ENCODE measurements at places on chromosomes 5 and 9.

DNA sequence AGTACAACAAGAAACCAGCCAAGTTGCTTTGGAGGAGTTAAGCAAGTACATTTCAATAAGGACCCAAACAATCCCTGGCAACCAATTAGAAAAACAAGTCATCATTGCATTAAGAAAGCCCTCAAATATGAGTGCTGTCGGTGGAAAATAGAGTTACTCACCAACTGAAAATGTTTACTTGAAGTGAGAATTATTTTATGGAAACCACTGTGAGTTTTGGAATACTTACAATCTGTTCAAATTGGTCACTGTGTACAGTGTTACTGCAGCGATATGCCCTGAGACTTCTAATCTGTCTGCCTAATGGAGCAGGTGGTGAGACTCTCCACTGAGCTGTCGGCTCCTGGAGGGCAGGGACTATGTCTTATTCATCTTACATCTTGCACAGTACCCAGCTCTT, 1073.2 kb upstream of the DMAC1 start:
- no peak for DNase-seq

- no peak for DNase-seq
Observed at GRCh38 chr9:106980551-106981101, 117.7 kb downstream of the ZNF462 start.

DNA sequence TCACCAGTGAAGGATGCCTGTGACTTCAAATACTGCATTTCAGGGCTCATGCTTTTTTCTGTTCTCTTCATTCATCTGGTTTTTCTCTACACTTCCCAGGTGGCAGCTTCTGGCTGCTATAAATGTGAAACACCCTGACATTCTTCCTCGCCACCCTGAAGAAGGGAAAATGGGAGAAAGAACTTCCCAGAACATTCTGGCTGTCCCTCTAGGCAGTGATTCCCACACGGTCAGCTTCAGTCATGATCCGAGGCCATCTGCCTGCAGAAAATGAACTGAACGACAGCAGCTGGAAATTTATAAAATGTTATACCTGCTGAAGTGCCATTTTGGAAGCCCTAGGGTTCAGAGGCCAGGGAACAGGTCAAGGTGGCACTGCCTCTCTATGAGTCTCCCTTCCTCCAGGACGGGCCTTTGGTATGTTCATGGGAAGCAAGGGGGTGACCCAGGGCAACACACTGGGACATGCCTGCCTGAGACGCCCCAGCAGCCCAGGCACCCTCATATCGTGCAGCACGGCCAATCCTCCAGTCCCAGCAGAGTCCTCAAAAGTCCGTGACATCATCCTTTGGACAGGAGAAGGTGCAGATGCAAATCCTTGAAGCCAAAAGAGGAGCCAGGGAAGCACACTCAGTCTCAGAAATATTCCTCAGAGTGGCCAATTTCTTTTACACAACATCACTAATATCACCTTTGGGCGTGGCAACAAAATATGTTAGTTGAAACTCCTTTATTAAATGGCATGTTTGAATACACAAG, 107.1 kb downstream of the SEMA5A start:
- DNase-seq: no peak

DNA sequence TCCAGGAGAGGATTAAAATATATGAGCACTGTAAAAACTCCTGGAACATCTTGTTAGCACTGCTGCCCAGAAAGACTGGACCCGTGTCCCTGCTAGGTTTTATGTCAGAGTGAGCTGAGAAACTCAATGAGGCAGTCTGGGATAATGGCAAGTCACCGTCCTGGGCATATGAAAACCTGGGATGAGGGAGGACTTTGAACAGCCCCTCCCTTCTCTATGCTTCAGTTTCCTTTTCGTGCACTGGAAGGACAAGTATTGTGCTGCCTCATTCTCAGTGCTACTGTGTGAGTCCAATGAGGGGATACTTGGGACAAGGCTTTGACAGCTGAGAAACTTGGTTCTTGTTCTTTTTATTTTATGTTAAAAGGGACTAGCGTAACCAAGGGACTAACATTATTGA, 143.0 kb upstream of the SHB start:
- DNase-seq: no peak

DNA sequence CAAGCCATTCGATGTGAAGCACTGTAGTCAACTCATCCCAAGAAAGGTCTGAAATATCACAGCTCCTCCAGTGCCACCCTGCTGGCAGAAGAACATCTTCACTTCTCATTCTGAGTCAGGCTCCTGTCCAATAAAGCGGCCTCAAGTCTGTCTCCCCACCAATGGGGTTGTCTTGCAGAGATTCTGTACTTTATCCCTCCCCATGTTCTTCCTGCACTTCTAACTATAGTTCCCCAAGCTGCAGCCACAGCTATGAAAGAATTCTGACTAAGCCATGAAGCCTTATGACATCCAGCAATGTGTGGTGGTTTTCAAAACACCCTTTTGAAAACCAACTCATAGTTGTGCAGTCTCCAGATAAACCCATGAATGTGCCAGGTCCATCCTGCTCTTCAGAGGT, 6.8 kb downstream of the MACROH2A1 start:
- no peak for DNase-seq

GRCh38 chr9:131972889-131973288, 106.8 kb downstream of the MED27 start:
- DNase-seq: no peak

GRCh38 chr9:108668191-108668937, 187.4 kb downstream of the ACTL7B start:
- no peak for DNase-seq

DNA sequence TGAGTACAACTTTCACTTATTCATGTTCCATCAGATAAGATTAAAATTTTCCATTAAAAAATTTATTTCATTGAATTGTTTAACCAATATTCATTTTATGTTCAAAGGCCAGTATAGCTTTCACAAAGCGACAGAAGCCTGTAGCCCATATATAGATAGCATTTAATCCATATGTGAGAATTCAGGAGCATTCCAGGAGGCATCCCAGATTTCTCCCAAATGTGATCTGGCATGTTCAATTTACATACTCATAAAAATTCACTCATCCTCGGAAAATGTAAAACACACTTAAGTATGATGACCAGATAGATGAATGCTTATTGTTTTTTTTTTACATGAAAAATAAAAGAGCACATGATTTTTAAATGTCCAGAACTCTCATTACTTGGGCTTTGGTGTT, 141.9 kb downstream of the MAPKAP1 start:
- no peak for DNase-seq

DNA sequence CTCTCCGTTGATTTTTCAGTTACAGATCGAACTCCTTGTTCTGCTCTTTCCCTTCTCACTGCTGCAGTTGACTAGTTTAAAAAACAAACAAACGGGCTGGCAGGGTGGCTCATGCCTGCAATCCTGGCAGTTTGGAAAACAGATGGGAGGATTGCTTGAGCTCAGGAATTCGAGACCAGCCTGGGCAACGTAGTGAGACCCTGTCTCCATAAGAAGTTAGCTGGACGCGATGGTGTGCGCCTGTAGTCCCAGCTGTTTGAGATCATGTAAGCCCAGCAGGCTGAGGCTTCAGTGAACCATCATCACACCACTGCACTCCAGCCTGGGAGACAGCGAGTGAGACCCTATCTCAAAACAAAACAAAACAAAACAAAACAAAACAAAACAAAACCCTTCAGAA, 51.4 kb upstream of the NCS1 start:
- DNase-seq: no peak

DNA sequence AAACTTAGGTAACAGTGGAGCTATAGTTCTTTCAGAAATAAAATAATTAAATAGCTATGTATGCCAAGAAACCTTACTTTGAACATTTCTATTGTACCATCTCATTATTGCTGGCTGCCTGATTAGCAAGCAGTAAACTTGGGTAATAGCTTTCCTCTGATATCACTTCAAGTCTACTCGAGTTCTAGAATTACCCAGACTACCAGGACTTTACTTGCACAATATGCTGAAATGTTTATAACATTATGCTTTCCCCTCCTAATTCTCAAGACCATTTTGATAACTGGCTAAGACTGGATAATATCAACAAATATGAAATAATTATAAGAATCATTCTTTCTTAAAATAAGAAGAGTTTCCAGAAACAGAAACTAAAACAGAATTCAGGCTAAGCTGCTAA, 512.6 kb downstream of the RAB3C start:
- no peak for DNase-seq

DNA sequence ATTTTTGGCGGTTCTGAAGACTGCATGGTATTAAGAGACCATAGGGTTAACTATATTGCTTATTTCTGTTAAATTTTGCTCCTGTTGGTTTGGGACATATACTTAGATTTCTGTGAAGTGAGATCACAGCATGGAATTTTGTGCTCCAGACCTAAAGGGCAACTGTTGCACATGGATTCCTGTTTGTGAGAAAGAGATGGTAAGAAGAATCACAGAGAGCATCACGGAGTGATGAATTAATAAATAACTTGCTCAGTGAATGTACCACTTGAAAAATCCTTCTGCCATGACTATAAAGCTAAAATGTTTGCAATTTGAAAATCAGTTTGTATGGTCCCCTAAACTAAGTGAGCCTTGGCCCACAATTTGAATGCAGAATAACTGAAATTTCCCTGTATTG, 4.5 kb downstream of the PSAT1 start:
- DNase-seq: no peak

GRCh38 chr5:149408252-149409099, 29.4 kb upstream of the IL17B start:
- DNase-seq: no peak

DNA sequence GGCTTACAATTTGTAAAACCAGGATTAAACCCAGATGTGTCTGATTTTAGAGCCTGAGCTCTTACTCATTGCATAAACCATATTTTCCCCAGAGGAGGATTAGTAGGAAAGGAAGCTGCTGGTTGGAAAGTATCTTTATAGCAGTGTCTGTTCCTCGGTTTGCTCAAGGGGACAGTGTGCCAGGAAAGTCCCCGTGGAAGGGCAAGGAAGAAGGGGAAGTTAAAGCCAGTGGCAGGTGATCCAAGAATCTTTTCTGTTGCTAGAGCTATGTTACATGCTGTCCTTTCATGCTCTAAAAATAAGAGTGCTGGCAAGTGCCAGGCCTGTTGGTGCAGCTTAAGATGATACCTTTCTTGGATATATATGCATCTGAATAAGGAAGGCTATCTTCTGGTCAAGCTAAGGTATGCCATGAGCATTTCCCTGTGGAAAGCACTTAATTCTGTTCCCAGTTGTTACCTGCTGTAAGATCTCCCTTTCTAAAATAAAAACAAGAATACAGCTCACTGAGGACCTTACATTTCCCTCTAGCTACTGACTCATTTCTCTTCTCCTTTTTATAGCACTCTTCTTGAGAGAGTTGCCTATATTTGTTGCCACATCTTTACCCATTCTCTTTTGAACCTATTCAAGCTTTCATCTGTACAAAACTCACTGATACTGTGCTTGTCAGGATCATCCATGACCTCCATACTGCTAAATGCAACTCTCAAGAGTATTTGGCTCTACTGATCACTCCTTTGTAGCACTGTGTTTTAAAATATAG, 8.0 kb downstream of the PDCD1LG2 start:
- DNase-seq: no peak

DNA sequence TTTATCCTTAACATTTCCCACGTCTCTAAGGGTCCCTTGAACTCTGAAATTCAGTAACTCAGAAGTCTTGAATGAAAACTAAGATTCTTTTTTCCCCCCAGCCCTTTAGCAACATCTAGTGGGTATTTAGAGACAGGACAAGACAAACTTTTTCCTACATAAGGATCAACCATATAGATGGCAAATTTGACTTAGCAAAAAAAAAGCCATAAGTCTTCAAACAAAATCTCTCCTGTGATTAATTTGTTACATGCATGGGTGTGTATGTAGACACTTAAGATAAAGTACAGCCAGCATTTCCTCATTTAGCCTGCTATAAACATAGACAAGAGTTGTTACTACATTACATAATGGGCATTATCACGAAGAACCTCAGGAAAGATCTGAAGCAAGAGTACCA, 29.1 kb upstream of the ANKRD31 start:
- DNase-seq: no peak

DNA sequence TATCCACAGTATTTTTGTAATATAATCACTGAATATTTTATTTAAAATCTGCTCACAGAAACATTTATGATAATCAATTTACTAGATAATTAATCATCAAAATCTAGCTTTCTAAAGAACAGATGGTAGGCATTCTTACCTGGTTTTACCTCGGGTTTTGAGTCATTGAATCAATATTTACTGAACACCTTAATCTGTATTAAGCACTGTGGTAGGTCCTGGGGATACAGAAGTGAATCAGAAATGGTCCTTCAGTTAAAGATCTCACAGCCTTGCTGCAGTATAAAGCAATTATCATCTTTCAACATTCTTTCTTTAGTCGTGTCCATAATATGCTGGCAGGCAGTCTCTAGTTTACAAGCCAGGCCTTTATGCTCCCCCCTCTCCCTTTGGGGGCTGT, 2.0 kb upstream of the MEIKIN start:
- DNase-seq: no peak

DNA sequence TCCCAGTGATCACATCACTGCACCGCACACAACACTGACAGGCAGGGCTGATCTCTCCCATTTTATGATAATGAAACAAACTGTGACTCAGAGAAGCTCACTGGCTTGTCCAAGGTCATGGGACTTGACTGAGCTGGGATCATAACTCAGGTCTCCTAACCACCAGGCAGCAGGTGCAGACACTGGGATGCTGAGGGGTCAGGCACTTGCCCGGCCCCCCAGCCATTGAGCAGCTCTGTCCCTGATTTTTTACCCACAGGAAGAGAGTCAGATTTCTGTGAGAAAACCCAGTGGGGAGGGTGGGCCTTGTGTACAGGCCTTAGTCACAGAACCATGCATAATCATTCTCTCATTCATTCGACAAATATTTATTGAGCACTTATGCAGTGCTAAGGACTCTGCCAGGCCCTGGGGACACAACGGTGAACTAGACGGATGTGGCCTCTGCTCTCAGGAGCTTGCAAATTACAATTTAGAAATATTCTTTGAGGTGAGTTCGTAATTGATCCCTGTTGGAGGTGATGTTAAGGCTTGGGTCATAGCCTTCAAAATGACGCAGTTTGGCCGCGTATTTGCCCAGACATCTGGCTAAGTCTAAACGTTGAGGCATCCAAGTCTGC, 54.5 kb upstream of the TGFBR1 start:
- DNase-seq: no peak

GRCh38 chr5:159034083-159034824, 65.5 kb downstream of the EBF1 start:
- DNase-seq: no peak

GRCh38 chr9:101736717-101737116, 1.7 kb downstream of the GRIN3A start:
- DNase-seq: no peak

- DNase-seq: no peak
Observed at GRCh38 chr9:101495810-101496209, 37.8 kb upstream of the RNF20 start.

GRCh38 chr5:133730866-133731265, 118.5 kb upstream of the FSTL4 start:
- no peak for DNase-seq
